BE2C (cell line): ENCODE measurements at places on chromosomes 16 and 17.

DNA sequence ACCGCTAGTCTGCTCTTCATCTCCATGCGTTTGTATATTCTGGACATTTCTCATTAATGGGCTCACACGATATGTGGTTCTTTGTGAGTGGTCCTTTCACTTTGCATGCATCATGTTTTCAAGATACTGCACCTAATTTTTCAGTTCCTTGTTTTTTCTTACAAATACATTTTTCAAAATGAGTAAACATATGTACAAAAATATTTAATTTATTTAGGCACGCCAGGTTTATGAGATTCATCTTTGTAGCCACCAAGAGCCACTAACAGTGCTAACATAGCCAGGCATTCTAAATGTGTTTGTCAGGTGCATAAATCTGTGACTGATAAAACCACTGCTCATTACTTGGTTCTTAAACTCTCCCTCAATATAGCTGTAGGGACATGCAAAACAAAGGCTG lies 375.3 kb downstream of the WWOX start:
- DNase-seq: no peak

- no peak for DNase-seq
Observed at GRCh38 chr16:4700380-4700996, 7.1 kb downstream of the NUDT16L1 start.

DNA sequence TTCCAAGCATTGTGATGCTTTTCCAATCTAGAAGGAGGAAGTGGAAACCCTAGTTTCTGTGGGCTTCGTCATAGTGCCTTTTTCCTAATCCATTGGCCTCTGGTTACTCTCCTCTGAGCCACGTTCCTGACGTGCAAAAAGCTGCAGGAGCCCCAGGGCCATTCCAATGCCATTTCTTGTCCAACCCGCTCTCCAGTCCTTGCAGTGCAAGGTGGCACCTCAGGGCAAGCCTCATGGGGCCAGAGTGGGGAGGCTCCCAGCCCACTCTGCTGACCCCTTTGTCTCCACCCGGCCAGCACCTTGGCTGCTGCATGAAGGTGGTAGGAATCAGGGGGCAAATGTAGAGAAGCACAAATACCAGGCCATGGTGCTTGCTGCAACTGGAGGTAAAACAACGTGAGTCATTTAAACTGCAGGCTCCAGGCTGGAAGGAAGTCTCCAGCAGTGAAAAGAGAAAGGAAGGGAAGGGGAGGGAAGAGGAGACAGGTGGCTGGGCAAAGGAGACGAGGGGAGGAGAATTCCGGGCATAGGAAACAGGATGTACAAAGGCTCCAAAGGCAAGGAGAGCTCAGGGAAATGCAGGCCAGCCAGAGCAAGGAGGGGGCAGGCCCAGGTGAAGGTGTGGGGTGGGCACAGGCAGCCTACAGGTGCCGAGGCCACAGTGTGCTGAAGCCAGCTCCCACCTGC lies 168.2 kb upstream of the TNRC6C start:
- no peak for DNase-seq

DNA sequence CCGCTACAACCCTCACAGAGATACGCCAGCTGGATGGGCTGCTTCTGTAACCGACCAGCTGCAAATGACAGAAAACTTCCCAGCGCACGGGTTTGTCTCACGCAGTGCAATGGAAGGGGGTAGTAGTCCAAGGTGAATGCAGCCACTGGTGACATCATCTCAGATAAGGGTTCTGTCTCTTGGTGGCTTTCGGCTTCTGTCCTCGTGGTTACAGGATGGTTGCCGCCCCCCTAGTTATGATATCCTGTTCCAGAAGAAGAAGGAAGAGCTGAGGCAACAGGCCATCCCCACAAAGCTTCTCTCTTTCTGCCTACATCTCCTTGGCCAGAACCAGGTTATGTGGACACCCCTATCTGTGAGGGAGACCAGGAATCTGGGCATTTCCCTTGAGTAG lies 40.3 kb upstream of the BAHCC1 start:
- DNase-seq: no peak

DNA sequence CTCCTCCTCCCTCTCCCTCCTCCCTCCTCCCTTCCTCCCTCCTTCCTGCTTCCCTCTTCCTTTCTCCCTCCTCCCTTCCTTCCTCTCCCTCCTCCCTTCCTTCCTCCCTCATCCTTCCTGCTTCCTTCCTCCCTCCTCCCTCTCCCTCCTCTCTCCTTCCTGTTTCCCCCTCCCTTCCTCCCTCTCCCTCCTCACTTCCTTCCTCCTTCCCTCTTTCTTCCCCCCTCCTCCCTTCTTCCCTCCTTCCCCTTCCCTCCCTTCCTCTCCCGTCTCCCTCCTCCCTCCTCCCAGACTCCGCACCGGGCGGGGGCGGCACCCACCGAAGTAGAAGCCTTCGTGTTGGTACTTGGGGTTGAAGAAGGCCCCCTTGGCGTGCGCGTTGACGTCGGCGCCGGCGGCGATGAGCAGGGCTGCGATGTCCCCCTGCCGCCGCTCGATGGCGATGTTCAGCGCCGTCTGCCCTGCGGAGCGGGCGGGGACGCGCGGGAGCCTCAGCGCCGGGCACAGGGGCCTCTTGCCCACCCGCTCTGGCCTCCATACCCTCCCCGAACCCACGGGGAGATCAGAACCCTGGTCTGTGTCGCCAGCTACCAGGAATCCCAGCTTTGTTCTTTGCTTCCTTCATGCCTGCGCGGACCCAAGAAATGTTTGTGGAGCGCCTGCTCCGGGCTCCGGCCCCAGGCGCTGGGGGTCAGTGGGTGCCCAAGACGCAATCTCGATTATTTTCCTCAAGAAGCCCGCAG lies 22.2 kb downstream of the TRPV3 start:
- peak; percentile 25 for DNase-seq

DNA sequence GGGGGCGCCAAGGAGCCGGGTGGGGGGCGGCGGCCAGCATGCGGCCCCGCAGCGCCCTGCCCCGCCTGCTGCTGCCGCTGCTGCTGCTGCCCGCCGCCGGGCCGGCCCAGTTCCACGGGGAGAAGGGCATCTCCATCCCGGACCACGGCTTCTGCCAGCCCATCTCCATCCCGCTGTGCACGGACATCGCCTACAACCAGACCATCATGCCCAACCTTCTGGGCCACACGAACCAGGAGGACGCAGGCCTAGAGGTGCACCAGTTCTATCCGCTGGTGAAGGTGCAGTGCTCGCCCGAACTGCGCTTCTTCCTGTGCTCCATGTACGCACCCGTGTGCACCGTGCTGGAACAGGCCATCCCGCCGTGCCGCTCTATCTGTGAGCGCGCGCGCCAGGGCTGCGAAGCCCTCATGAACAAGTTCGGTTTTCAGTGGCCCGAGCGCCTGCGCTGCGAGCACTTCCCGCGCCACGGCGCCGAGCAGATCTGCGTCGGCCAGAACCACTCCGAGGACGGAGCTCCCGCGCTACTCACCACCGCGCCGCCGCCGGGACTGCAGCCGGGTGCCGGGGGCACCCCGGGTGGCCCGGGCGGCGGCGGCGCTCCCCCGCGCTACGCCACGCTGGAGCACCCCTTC lies 484 bp downstream of the FZD2 start:
- peak; percentile 60 for DNase-seq

DNA sequence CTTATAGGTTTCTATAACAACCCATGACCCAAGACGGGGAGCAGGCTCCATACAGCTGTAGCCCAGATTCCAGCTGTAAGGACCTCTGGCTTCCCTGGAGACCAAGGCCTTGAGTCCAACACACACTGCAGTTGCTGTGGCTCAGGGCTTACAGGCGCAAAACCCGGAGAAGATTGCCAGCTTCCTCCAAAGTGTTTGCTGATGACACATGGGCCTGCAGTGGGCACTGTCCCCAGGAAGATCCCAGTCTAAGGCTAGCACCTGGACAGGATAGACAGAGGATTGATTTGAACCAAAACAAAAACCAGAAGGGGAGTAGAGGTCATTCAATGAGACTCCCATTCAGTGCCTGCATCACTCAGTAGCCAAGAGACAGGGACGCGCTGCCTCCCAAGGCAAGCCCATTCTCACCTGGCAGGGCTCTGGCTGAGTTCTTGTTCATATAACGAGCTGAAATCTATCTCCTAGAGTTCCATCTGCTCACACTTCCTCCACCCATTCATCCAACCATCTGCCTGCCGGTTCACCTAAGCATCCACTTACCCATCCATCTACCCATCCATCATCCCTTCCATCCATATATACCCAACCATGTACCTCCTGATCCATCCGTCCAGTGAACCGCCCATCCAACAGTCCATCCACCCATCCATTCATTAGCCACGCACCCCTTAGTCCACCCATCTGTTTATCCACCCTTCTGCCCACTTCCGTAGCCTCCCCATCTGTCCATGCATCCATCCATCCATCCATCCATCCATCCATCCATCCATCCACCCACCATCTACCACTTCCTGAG lies 10.2 kb downstream of the RAB11FIP4 start:
- no peak for DNase-seq

- no peak for DNase-seq
Observed at GRCh38 chr17:57455063-57455914, 199.0 kb downstream of the MSI2 start.

DNA sequence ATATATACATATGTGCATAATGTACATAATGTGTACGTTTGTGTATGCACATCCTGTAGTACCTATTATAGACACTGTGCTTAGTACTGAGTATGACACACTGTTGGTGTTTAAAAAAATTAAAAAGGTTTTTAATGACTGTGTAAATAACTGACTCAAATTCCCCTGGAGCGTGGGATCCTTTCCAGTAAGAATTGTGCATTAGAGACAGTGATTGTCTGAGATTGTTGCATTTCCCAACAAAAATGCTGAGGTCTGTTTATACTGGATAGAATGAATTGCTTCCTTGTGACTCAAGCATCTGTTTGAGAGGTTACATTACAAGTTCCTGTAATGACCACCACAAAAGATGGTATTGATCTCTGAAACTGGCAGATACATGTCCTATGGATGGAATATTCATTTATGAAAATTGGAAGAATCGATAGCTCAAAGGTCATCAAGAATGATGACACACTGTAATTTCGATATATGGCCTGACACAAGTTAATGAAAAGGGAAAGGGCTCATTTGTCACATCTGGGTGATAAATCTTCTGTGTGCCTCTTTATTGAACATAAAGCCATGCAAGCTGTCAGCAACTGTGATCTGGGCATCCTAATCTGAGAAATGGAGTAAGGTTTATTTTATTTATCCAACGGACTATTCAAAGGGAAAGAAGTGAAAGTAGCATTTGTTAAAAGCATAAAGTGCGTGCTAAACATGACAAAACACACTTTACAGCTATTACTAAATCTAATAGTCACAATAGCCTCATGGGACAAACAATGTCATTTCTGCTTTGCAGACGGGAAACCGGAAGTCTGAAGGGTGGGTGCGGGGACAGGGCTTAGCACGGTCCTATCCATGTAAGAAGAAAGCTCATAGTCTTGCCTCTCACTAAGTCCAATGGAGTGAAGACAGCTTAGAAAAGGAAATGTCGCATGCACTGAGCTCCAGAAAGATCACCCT lies 228.8 kb downstream of the CDH11 start:
- no peak for DNase-seq

DNA sequence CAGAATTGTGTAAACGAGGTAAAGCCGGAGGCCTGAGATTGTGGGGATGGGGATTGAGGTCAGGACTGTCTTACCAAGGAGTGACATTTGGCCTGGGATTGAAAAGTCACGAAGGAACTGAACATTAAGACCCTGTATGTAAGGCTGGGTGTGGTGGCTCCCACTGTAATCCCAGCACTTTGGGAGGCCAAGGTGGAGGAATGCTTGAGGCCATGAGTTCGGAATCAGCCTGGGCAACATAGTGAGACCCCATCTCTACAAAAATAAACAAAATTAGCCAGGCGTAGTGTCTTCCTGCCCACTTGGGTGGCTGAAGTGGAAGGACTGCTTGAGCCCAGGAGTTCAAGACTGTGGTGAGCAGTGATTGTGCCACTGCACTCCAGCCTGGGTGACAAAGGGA lies 75.5 kb downstream of the JPH3 start:
- DNase-seq: no peak

DNA sequence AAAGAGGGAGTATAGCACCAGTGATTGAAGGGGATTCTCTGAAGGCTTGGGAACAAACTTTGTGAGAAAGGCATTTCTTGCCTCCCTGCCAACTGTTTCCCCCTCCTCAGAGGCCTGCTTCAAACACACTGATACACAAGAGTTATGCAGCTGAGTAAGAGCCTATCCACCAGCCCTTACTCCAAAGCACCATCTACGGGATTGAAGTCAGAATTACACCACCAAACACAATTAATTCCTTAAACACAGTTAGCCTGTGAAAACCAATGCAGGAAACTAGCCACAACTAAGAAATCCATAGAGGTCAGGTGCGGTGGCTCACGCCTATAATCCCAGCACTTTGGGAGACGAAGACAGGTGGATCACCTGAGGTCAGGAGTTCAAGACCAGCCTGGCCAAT lies 138.3 kb downstream of the SHCBP1 start:
- no peak for DNase-seq

DNA sequence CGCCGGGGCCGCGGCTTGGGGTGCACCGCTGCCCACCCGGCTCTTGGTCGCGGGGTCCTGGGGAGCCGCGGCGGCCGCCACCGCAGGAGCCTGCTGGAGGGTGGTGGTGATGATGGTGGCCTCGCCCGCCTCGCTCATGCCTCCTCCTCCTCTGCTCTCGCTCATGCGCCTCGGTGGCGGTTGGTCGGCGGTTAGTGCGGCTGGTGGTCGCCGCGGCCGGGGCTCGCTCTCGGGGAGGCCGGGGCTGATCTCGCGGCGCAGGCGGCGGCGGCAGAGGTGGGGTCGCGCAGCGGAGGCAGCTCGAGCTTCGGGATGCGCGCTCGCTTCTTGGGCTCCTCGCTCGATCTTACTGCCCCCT lies 41.6 kb downstream of the AHSP start:
- no peak for DNase-seq

GRCh38 chr16:67942200-67942509 lies 1.8 kb downstream of the LCAT start:
- peak; percentile 61 for DNase-seq

GRCh38 chr17:42667088-42667951 lies 8.2 kb downstream of the TUBG2 start:
- peak; percentile 70 for DNase-seq

- DNase-seq: no peak
Observed at GRCh38 chr17:77227461-77228240, 86.9 kb downstream of the SEC14L1 start.

- DNase-seq: no peak
Observed at GRCh38 chr17:72651988-72652387, 440.5 kb downstream of the SLC39A11 start.

GRCh38 chr17:55926276-55926990 lies 175.6 kb downstream of the PCTP start:
- no peak for DNase-seq

GRCh38 chr17:54608634-54609155 lies 292.0 kb upstream of the TOM1L1 start:
- no peak for DNase-seq

- no peak for DNase-seq
Observed at GRCh38 chr16:4290236-4290830, 17.5 kb upstream of the TFAP4 start.
